ENCODE measurements at places on chromosomes 6 and 20.

GRCh38 chr6:7953753-7954152, 43.2 kb upstream of the TXNDC5 start:
- DNase-seq, result no peak

GRCh38 chr6:2208468-2208867, 36.9 kb downstream of the GMDS start:
- DNase-seq, result no peak

- no peak for DNase-seq
Observed at GRCh38 chr6:105949869-105950268, 136.3 kb upstream of the PRDM1 start.

DNA sequence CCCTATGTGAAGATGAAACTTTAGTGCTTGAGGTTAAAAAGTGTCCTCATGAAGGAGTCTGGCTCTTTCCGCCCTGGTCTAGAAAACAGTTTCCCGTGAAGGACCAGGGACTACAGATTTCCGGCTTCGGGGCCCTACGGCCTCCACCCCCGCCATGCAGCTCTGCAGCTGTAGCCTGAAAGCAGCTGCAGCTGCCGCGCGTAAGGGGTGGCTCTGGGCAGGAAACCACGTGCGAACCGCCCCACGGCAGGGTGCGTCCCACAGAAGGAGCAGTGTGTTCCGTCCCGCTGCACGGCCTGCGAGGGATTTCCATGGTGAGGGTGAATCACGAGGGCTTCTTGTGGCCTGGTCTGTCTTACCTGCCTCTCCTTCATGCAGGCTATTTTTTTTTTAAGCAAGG, 117.0 kb downstream of the ERMARD start:
- no peak for DNase-seq

- DNase-seq, result no peak
Observed at GRCh38 chr6:46505693-46506512, 14.7 kb upstream of the RCAN2 start.

DNA sequence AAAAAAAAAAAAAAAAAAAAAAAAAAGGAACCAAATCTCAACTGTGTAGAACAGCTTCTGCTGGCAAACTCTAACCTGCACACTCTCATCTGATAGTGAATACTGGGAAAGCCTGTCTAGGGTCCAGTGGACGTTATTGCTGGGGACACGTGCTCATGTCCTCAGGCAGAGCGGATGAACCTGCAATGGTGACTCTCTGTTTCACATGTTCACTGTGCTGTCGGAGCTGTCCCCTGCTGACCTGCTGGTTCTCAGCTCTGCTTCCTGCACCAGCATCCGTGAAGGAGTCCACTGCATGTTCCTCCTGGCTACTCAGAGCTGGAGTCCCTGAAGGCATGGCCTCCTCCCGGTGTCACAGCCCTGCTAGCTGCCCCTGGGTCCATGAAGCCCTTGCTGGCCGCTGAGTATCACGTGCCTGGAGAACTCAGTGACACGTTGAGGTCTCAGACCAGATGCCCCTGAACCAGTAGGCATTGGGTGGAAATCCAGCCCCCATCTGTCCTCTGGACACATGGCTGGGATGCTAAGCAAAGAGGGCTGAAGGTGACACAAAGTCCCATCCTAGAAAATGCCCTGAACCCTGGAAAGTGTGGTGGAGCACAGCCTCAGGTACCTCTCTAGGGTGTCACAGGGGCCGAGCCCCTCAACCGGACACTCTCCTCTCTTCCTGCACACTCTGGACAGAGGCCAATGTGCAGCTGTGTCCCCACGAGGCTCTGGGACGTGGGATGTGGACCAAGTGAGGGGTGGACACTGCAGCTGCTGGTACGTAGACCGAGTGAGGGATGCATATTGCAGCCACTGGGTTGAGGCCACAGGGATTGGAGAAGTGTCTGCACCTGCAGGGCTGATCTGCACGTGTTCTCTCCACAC, 54.9 kb upstream of the FRMD1 start:
- no peak for DNase-seq

DNA sequence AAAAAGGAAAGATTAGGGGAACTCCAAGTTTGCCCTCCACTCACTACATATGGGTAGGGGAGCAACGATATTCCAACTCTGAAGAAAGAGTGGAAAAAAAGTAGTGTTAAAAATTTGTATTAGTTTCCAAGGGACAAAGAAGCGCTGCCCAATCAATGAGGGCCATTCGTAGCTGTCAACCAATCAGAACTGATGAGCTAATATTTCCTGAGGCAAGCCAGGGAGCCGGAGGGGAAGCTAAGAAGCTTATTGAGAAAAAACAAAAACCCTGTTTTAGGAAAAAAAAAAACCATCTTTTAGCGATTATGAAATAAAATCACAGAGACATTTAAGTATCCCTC, 59.5 kb downstream of the TRIM38 start:
- peak; percentile 87 for DNase-seq

GRCh38 chr6:34098045-34098936, 47.6 kb downstream of the GRM4 start:
- DNase-seq, result no peak

DNA sequence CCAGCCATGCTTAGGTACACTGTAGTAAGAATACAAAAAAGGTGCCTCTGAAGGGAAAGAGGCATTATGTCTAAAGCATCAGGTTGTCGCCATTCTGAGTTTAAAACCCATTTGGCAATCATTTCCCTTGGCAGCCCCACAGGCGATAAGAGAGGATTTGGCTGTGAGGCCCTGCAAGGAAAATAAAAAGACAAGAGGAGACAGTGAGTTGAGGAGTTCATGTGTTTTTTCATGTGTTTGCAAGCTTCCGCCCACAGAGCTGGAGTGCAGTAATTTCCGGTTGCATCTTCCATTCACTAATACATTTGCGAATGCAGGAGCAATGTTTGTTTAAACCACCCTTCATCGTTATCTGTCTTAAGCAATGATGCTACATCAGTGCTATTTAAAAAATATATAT, 138.5 kb upstream of the SOX4 start:
- no peak for DNase-seq

DNA sequence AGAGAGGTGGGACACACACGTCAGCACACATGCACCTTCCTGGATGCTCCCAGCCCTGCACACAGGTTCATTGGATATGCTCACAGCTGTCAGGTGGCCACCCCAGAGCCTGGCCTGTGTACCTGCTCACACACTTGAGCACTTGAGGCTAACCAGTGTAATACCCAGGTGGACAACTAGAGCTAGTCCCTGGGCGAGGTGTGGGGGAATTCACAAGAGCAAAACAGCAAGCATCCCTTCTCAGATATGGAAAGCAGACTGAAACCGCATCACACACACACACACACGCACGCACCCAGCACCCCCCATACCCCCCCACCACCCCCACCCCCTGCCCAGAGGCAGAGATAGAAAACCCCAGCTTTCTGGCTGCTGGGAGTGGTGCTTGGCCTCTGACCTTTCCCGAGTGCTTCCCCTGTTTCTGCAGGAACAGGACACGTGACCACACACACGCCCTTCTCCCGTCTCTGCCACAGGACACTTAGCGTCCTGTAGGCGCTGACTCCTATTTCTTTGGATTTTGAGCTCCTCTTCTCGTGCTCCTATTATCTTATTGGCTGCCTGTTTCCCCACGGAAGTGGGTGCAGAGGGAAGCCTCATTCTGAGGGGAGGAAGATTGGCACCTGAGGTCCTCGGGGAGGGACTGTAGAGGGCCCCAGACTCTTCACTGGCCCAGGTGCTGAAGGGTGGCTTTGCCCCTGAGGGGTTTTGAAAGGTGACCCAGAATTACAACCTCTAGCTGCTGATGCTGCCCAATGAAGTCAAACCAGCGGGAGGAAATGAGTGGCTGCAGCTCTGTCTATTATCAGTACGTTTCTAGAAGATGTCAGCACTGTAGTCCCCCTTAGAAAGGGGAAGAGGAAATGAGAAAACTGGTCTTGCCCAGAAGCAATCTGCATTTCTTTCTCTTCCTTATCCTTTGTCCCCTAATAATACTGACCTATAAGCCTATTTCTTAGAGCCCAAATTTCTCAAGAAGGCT, 65.8 kb downstream of the SYTL3 start:
- DNase-seq, result no peak

GRCh38 chr6:37311741-37312473, 41.9 kb upstream of the RNF8 start:
- no peak for DNase-seq

DNA sequence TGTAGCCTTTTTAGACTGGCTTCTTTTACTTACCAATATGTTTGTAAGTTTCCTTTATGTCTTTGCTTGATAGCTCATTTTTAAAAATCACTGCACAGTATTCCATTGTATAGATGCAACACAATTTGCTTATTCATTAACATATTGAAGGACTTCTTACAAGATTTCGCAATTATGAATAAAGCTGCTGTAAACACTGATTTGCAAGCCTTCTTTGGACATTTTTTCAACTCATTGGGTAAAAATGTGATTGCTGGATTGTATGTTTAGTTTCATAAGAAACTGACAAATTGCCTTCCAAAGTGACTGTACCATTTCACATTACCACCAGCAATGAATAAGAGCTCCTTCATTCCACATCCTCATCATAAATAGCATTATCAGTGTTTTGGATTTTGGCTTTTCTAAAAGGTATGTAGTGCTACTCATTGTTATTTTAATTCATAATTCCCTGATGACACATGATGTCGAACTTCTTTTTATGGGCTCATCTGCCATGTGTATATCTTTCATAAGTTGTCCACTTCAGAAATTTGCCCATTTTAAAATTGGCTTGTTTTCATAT, 80.7 kb downstream of the TFAP2B start:
- DNase-seq, result no peak
